Stimulated activated CD8-positive, alpha-beta memory T cell treated with anti-CD3 and anti-CD28 coated beads, Interleukin-4, amount 100 ng/mL, for 1 hour (primary cell): ENCODE measurements at places on chromosomes 13 and 19.
A peak's percentile ranks its signal among the peaks of the same experiment; 100 is the strongest.

DNA sequence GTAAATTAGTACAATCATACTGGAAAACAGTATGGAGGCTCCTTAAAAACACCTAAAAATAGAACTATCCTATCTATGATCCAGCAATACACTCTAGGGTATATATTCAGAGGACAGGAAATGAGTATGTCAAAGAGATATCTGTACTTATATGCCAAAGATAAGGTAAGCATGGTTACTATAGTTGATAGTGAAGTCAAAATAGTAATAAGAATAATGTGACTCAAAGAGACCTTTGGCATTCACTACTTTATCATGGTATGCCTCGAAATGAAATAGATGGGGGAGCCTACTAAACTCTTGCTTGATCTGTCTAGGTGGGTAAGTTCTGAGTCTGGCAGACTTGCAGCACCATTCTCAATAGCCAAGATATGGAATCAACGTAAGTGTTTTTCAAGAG is 30.3 kb downstream of the FXYD5 start:
- DNase-seq, result no peak

- DNase-seq, result no peak
These were observed 7.0 kb downstream of the ARMC6 start for GRCh38 chr19:19040417-19040816.

DNA sequence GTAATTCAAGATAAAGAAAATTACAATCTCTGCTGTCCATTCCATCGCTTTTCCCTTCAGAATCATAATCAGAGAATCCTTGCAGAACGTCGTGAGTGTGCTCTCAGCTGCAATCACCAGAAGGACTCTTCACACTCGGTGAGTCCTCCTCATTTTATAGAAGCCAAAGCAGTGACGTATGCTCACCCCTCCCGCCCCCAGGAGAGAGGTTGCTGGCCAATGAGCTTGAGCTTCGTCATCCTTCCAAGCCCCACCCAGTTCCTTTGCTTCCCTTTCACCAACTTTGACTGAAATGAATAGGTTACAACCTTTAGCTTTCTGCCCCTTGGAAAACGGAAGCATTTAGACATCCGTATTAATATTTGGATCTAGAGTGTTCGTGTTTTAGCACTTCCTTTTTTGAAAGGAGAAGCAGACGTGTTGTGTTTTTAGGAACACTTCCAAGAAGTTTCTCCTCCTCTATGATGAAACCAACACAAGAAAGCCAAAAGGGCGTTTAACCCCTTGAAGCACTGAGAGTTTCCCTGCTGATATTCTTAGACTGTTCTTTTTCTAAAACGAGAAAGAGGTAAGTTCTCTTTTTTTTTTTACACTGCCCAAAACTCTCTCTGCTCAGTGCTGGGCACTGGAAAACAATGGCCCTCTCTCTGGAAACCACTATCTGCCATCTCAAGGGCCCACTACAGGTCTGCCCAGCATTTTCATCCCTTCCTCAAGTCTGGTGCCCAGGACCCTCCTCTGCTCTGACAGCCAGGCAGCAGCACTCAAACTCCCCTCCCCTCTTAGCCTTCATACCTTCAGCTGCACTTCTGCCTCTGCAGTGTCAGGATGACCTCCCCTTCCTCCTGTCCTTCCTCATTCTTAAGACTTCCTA is 44.3 kb upstream of the CEACAM21 start:
- DNase-seq, result peak; percentile 58

GRCh38 chr13:72437458-72437857 is 290.0 kb downstream of the MZT1 start:
- DNase-seq, result no peak

- DNase-seq, result no peak
These were observed 9.2 kb downstream of the CCDC8 start for GRCh38 chr19:46404055-46404752.

- DNase-seq, result no peak
These were observed 92.8 kb upstream of the FARP1 start for GRCh38 chr13:98050041-98050466.

- DNase-seq, result no peak
These were observed 187.6 kb downstream of the STK24 start for GRCh38 chr13:98389319-98389718.

- DNase-seq, result no peak
These were observed 238.5 kb upstream of the STARD13 start for GRCh38 chr13:33524086-33524485.

DNA sequence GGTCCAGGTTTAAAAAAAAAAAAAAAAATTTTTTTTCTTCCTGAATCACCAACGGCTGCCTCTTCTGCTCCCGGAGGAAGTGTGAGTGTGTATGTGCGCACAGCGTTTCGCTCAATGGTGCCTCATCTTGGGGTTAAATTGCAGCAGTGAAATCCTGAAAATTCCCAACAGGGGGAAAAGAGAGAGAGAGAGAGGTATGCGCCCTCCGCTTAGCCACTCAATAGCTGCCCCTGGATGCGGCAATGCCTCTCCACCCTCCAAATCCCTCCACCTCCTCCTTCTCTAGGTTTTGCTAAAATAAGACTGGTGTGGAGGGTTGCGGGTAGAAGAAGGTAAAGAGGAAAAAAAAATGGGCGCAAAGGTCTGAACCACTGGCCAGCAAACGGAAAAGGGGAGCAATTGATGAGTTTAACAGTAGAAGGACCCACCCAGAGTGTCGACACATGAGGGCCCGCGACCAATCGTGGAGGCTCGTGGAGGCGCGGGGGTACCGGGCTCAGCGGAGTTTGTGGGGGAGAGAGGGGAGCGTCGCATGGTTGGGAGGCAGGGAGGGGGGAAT is 853 bp upstream of the CACNA1A start:
- no peak for DNase-seq

DNA sequence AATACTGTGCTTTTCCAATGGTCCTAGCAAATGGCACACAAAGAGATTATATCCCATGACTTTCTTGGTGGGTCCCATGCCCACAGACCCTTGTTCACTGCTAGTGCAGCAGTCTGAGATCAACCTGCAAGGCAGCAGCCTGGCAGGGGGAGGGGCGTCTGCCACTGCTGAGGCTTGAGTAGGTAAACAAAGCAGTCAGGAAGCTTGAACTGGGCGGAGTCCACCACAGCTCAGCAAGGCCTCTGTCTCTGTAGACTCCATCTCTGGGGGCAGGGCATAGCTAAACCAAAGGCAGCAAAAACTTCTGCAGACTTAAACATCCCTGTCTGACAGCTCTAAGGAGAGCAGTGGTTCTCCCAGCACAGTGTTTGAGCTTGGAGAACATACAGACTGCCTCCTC is 82.9 kb downstream of the ZNF737 start:
- no peak for DNase-seq

- DNase-seq, result no peak
These were observed 12.2 kb upstream of the FBXW9 start for GRCh38 chr19:12708641-12709040.

DNA sequence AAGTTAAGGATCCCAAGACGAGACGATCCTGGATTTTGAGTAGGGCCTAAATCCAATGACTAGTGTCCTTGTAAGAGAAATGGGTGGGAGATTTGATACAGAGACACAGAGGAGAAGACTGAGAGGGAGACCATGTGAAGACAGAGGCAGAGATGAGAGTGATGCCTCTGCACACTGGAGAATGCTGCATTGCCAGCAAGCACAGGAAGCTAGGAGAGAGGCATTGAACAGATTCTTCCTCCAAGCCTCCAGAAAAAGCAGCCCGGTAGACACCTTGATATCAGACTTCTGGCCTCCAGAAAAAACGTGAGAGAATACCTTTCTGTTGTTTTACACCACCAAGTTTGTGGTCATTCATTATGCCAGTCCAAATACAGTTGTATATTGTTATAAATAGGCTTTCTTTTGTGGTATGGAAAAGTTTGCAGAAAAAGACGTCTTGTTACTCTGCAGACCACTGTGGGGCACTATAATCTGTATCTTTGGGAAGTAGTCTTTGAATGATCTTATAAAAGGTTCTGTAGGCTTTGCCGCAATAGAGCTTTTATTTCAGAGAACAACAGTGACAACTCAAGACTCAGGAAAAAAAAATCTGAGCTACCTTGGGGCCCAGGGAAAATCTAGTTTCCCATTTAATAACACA is 17.9 kb upstream of the RFC3 start:
- DNase-seq, result no peak

- DNase-seq, result no peak
These were observed 537.4 kb downstream of the MYO16 start for GRCh38 chr13:109166804-109167203.

DNA sequence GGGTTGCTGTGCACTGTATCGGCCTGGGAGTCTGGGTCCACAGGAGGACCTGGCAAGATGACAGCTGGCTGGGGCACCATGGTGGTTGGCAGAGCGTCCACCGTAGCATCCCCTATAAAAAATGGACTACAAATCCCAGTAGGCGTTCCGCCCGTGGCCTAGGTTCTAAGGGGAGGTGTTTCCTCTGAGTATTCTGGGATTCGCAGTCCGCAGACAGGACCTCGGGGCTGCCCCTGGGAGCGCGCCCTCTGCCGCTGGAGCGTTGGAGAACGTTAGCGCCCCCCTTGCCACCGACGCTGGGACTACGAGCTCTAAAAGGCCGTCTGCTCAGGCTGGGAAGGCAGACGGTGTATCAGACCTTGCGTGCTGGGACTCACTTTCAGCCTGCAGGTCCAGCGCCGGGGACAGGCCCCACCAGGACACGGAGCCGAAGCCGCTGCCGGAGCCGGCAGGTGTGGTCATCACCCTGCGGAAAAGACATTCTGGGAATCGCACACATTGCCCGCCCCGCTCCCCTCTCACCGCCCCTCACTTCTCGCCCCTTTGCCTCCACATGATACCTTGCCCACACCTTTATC is 372 bp downstream of the DNAAF3 start:
- DNase-seq, result no peak

GRCh38 chr19:29006057-29006735 is 206.8 kb downstream of the UQCRFS1 start:
- no peak for DNase-seq

GRCh38 chr13:98350746-98351330 is 173.8 kb upstream of the RNF113B start:
- DNase-seq, result no peak

DNA sequence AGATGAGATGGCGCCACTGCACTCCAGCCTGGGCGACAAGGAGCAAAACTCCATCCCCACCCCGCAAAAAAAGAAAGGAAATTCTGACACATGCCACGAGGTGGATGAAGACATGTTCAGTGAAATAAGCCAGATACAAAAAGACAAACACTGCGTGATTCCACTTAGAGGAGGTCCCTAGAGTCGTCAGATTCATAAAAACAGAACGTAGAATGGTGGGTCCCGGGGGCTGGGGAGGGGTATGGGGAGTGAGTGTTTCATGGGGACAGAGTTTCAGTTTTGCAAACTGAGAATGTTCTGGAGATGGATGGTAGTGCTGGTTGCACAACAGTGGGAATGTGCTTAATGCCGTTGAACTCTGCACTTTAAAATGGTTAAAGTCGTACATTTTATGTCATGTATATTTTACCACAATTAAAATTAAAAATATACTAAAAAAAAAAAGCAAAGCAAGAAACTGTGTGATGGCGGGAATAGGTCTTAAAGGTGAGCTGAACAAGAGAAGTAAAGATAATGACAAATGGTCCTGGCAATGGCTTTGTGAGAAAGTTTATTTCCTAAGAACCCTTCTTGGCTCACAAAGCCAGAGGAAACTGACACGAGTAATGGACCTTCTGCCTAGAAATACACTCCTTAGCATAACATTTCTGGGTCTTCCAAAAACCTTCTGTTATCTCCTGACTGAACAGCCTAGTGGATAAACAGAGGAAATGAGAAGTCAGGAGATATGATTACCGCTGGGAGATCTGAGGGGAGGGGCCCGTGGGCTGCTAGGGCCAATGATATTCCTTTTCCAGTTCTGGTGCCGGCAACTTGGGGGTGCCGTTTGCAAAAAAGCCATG is 4.2 kb upstream of the SPC24 start:
- no peak for DNase-seq

- DNase-seq, result no peak
These were observed 9.9 kb downstream of the NACC1 start for GRCh38 chr19:13127811-13128575.

DNA sequence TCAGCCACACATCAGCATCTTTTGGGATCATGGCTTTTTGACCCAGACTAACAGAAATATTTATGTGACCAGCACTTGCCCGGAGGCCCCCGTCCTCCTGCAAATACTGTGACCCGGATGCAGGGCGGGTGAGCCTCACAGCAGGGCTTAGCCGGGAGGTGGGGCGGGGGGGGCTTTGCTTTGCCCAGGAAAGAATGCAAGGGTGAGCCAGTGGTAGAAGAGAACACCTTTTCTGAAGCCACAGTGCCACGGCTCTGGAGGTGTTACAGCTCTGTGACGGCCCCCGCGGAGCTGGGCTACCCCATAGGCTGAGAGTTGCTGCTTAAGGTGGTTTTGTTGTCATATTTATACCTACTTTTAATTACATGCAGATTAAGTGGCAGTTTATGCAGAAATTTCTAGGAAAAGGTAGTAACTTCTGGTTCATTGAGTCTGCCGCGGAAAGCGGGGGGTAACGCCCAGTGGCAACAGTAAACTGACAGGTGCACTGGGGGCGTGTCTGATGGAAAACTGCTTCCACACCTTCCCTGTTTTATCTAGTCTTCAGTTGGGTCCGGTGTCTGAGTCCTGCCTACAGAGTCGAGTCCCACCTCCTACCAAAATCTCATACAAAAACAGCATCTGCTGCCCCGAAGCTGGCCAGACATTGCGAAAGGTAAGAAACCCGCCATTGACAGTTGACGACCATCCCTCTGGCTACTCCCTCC is 187.9 kb downstream of the TEX29 start:
- no peak for DNase-seq

DNA sequence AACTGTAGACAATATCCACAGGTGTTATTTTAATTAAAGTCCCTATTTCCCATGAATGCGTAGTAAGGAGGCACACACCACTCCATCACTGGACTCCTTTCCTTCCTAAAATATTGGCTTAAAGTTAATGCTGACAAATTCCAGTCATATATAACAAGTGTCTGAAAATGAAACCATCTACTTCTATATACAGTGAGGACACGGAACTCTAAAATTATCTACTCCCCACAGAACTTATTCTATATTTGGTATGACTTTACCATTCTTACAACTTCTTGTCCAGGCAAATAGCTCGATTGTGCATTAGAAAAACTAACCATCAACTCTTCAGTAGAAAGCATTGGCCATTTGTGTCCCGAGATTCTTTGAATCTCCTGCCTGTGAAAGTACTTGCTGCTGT is 1560.2 kb downstream of the EFNB2 start:
- no peak for DNase-seq

DNA sequence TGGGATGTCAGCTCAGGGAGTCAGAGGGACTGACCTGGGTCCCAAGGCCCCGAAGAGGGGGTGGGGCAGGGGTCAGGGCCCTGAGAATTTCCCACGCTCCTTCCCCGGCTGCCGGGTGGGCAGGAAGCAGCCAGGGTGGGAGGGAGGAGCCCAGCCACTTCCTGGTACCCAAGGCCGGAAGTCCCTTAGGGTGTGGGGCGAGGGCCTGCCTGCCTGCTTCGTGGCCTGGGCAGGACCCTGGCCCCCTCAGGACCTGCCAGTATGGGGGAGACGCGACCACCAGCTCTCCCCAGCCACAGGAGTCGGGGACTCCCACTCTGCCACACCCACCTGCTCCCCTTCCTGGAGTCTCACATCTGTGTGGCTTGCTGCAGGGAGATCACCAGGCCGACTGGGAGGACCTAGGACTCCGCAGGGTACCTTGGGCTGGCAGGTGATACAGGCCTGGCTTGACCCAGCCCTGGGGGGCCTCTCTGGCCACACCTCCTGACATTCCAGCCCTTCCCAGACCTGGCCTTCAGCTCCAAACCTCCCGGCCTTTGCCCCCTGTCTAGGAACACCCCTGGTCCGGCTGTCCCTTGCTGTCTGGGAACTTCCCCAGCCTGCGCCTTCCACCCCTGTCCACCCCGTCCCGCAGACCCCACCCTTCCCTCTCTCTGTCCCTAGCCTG is 9.8 kb upstream of the CIRBP start:
- DNase-seq, result peak; percentile 51

GRCh38 chr13:46050771-46051170 is 1.8 kb downstream of the ZC3H13 start:
- DNase-seq, result no peak
